CD4-positive, alpha-beta T cell treated with Interleukin-6 for 4 hours (primary cell): ENCODE measurements at places on chromosomes 4 and X.

DNA sequence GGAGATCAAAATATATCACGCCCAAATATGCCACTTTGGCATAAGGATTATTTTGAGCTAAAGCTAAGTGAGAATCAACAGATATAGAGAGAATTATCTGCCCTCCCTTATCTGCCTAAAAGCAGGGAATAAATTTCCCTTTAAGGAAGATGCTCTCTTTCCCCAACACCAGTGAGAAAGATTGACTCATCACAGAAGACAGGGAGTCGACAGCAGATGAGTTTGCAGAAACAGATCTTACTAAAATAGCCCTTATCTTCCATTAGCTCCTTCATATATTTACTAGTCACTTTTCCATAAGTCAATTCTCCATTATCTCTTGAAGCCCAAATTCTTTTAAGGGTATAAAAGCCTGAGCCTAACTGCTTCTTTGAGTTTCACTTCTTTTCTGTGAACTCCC lies 156.6 kb downstream of the CAMK2D start:
- DNase-seq = no peak

GRCh38 chrX:110509755-110510532 lies 151.3 kb downstream of the RTL9 start:
- DNase-seq = no peak

DNA sequence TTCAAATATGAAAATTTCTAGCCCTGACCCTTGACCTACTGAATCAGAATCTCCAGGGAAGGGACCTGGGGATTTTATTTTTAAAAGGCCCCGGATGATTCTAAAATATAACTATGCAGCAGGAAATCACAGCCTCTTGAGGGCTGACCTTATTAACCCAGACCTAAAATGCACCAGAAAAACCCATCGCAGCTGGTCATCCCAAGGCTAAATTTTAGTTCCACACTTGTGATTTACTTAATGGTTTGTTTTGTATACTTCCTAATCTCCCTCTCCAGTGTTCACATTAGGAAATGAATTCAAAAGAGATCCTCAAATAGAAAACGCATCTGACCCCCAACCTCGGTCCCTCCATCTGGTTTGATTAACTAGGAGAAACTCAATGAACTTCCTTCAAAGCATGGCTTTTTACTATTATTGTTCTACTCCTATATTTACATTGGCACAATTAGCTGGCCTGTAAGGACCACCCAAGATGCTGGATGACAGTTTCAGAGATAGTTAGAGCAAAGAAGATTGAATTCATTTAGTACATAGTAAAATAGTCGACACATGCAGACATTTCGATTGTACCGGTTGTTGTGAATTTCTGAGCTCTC lies 147.8 kb upstream of the MED14 start:
- DNase-seq = no peak

DNA sequence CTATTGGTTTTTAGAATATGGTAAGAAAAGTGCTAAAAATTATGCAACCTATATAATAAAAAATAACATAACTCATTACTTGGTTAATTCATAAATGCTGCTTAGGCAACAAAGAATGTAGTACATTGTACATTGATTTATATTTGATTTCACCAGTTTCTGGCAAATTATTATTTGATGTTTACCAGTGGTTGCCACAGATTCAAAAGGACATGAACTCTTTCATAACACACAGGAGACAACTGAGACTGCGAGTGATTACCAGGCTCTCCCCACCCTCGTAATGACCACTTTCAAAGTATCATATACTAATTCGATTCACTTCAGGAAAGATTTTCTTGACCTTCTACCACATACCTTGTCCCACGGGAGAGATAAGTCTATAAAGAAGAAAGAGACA lies 158.5 kb downstream of the NR3C2 start:
- DNase-seq = no peak

- no peak for DNase-seq
These were observed 110.9 kb upstream of the ANK2 start for GRCh38 chr4:112938461-112939058.

GRCh38 chrX:31280580-31280979 lies 208.7 kb upstream of the FTHL17 start:
- no peak for DNase-seq

DNA sequence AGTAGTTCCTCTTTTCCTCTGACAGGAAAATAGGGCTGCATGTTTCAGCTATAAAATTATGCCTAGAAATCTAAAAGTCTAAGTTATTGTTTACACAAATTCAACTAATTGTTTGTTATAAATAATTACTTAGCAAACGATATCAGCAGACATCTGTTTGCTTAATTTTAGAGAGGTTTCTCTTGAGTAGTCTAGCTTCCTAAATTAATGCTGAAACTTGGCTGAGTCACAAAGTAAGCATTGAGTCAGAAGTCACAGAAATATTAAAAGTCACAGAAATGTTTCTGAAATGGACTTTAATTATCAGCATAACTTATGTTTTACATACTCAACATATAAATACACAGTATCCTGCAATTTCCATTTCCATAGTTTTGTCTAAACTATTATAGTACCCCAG lies 1044.0 kb downstream of the CCSER1 start:
- no peak for DNase-seq

DNA sequence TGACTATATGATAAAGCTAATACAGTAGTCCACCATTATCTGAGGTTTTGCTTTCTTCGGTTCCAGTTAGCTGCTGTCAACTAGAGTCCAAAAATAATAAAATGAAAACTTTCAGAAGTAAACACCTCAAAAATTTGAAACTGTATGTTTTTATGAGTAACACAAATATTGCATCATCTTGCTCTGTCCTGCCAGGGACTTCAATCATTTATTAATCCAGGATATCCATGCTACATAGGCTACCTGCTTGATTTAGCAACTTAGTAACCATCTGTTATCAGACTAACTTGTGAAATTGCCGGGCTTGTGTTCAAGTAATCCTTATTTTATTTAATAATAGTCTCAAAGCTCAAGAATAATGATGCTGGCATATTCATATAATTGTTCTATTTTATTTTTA lies 1537.8 kb upstream of the PABPC4L start:
- no peak for DNase-seq

DNA sequence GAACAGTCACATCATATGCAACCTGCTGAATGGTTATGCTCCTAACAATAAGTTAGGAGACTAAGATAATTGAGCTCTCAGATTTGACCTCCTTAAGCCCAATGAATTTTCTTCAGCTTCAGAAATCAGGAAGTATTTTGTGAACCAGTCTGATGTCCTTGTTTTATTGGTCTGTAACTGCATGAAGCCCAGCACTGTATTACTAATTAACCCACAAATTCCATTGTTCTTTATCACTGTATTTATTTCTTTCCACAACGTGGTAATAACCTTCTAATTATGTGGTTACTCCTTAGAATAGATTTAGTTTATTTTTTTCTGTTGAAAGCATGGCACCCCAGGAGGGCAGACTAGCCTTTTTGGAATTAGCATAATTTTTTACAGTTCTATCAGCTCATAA lies 3.9 kb upstream of the MFAP3L start:
- DNase-seq = no peak

- no peak for DNase-seq
These were observed 142.5 kb downstream of the CHIC2 start for GRCh38 chr4:53921856-53922255.

GRCh38 chrX:111624169-111624568 lies 56.8 kb upstream of the ALG13 start:
- DNase-seq = no peak

- no peak for DNase-seq
These were observed 12.3 kb upstream of the CHRNA9 start for GRCh38 chr4:40322811-40323210.
